ENCODE measurements at places on chromosomes 7 and 10.

GRCh38 chr7:140145709-140146108 is 31.1 kb downstream of the KDM7A start:
- DNase-seq = no peak

- DNase-seq = no peak
Measured at GRCh38 chr7:130432886-130433285, 7.9 kb downstream of the CEP41 start.

DNA sequence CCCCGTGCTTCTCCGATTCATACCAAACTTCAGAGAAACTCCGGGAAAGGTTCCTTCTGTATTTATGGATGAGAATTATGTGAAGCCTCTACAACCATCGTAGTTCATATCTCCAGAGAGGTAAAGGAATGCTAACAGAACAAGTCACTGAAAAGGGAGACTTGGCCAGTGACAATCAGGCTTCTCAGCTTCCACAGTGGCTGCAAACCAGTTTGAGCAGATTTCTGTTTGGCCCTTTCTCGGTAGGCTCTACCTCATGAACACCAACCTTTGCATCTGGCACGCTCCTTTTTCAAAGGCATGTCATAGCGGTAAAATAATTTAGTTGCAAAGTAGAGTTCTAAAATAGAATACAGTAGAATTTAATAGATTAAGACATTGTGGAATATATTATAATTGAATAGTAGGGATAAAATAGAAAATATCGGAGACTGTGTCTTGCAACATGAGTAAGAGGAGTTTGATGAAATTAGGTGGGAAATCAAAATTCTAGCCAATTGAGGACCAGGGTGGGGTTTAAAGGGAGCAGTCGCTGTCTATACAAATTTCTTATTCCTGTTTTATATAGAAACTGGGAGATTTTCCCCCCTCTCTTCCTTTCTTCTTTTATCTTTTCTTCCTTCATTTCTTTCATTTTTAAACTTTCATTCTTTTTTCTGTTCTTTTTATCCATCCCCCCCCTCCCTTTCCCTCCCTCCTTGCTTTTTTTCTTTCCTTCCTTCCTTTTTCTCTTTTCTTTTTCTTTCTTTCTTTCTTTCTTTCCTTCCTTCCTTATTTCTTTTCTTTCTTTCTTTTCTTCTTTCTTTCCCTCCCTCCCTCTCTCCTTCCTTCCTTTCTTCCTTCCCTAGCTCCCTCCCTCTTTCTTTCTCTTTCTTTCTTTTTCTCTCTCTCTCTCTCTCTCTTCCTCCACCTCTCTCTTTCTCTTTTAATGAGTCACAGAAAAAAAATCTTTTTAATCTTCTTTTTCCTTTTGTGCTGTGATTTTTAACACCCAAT is 161.5 kb upstream of the KLF6 start:
- DNase-seq = no peak

DNA sequence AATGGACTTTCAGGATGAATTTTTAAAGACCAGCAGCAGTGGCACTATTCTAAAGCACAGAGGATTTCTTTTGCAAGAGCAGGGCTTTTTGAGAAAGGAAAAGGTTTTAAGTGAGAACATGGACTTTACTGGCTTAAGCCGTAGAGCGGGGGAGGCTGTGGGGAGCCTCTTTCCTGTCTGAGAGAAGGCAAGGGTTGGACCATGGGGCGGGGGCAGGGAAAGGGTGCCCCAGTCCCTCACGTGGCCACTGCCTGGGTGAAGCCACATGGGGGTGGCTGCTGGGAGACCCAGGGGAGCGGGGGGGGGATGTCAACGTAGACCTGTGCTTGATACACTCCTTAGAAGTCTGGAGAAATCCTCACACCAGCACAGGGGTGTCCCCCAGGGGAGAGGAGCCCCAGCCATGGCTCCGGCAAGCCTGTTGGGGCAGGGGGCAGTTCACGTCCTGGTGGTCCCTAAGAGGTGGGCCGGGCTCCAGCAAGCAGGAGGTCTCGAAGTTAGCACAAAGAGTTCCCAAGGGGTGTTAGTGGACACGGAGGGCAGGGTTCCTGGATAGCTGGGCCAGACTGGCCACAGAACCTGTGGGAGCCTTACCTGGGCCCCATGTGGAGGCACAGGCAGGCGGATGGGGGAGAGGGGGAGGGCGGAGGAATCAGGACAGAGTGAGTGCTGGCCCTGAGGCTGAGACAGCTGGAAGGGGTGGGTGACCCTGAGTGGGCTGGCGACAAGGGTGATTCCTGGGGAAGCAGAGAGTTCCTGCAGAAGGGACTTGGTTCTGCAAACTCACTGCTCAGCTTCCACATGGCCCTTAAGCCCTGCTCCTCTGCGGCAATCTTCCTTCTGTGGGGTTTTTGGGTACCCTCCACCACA is 36.9 kb upstream of the ELFN1 start:
- no peak for DNase-seq

- DNase-seq = no peak
Measured at GRCh38 chr10:29181936-29182335, 106.9 kb upstream of the LYZL1 start.

DNA sequence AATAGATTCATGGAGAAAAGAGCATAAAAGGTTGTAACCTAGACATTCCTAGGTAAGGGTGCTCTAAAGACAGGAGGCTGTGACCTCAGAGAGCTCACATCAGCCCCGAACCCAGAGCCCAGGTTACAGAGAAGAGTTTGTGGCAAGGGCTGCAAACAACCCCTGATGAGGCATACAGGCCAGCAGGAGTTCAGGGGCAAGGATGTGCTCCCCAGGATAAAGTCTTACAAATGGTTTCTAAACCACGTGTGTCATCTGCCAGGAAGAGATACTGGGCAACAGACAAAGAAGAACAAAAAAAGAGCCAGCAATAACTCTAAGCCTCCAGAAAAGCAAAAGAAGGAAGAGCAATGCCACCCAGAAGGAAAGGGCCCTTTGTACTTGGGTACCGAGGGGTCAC is 27.7 kb downstream of the NCAPG2 start:
- DNase-seq = no peak

GRCh38 chr10:58638388-58638787 is 125.7 kb downstream of the BICC1 start:
- DNase-seq = no peak

GRCh38 chr10:30992681-30993080 is 39.0 kb downstream of the ZNF438 start:
- DNase-seq = no peak

- no peak for DNase-seq
Measured at GRCh38 chr10:17989908-17990767, 38.4 kb downstream of the SLC39A12 start.

DNA sequence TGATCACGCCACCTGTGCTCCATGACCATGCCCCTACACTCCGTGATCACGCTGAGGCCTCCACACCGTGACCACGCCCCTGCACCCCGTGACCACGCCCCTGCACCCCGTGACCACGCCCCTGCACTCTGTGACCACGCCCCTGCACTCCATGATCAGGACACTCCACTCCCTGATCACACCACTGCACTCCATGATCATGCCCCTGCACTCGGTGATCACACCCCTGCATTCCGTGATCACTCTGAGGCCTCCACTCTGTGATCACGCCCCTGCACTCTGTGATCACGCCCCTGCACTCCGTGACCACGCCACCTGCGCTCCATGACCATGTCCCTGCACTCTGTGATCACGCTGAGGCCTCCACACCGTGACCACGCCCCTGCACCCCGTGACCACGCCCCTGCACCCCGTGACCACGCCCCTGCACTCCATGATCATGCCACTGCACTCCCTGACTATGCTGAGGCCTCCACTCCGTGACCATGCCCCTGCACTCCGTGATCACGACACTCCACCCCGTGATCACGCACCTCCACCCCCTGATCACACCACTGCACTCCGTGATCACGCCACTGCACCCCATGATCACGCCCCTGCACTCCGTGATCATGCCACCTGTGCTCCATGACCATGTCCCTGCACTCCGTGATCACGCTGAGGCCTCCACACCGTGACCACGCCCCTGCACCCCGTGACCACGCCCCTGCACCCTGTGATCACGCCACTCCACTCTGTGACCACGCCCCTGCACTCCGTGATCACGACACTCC is 27.7 kb downstream of the STK32C start:
- DNase-seq = no peak

DNA sequence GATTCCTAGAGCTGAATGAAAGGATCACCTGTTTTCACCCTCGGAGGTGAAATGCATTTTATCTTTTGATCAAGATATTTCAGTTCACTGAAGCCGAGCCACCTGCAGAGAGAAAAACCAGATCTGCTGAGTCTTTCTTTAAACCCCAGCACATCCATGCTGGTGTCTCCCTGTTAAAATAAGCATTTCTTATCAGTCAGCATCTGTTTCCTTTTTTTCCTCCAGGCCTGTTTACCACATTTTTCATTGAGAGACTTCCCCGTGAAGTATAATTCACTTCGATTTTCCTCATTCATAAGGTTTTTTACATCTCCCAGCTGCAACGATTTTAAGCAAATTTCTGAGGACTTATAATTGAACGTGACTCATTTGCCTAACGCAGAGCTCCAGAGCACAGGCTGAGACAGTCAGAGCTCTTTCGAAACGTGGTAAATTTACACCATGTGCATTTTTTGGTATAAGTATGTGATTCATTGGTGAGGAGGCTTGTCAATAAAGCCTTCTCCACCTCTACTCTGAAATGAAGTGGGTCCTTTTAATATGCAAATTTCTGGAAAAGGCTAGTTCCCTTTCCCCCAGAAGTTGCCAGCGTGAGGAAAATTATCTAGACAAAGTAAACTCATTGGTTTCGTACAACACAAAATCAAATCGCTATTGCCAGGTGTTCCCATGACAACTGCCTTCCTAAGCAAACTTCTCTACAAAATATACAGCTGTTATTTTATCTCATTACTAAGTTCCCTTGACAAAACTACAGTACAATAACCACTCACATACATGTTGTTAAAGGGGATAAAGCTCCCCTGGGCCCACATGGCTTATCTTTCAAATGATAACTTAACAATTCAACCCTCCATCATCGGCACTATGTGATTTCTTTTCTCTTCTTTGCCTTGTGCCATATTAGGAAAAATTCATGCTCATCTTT is 374.8 kb upstream of the AKR1E2 start:
- no peak for DNase-seq

- no peak for DNase-seq
Measured at GRCh38 chr7:97174303-97174702, 56.8 kb downstream of the SDHAF3 start.

DNA sequence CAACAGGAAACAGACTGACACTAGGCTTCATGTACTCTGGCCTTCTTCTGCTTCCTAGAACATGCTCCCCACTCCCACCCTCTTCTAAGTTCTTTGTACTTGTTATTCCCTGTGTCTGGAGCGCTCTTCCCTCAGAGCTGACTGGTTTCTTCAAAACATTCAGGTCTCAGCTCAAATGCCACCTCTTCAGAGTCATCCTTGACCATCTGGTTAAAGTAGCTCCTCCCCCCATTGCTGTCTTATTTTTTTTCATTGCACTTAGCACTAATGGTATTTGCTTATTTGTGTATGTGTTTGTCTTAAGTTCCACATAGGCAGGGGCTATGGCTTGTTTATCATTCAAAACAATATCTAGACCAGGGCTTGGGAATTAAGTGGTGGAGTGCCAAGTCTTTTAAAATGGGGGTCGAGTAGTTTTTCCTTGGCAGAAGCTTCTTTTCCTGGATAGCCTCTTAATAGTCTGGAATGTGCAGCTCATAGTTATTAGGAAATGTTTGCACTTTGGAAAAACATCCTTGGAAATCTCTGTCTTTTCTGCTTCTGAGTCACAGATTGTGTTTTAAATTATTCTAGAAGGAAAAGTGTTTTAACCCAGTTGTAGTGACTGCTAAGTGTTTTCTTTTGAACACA is 60.0 kb downstream of the RALA start:
- no peak for DNase-seq

- DNase-seq = no peak
Measured at GRCh38 chr7:141071855-141072547, 1.9 kb upstream of the TMEM178B start.

DNA sequence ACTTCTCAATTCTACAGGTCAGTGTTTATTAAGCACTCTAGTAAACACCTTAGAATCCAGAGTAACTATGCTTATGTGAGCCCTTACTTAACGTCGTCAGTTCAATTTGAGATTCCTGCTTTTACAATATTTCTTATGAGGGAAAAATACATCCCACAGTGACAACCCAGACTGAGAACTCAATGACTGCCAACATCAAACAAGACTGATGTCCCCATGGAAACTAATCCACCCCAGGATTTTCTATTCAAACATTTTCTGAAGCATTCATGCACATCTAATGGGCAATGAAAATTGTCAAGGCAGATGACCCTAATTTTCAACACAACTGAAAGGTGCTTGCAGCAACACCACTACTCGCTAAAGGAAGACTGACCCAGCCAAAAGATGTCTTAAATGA is 67.0 kb downstream of the ATE1 start:
- no peak for DNase-seq

DNA sequence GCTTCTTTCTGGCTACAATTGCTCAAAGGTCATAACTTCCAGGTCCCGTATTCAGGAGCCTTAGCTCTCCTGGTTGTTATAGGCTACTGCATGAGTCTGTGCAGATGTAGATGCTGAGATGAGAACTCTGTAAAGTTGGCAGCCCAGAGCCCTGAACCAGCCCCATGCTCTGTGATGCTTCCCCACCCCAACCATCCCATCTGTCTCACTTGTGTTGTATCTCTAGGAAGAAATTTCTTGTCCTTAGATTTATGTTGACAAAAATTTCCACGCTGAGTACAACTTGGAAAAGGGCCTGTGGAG is 61.2 kb upstream of the EEPD1 start:
- DNase-seq = no peak

- no peak for DNase-seq
Measured at GRCh38 chr7:94388540-94388939, 6.2 kb upstream of the COL1A2 start.

DNA sequence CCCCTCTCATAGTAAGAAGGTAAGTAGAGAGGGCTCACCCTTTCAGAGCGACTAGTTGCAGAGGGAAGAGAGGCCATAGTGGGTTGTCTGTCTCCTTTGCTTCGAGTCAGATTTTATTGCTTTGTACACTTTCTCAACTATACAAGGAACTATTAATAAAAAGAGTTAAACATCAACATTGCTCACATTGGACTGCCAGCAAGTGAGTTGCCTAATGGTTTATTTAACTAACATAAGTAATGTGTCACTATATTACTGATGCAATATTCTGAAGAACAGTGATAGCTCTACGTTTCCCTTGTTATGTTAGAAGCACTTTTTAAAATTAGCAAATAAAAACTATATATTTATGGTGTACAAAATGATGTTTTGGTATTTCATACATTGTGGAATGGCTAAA is 451.0 kb downstream of the GRM8 start:
- no peak for DNase-seq

- DNase-seq = no peak
Measured at GRCh38 chr10:13669182-13669855, 82.6 kb downstream of the PRPF18 start.

DNA sequence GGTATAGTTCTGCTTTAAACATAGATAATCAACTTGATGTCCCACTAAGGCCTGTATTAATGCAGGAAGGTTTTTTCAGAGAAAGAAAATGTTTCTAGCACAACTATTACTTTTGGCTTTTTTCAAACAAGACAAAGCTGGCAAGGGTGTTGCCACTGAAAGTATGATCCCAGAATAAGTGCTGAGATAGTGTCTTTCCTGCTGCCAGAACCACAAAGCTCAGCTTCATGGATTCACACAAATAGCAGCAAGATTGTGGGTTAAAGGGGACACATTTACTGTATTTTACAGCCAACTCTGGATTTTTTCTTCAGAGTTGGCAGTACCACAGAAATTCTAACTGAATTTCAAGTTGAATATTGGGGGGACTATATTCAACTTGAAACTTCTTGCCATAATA is 4.3 kb downstream of the NCOA4 start:
- no peak for DNase-seq

- DNase-seq = no peak
Measured at GRCh38 chr7:121303422-121304101, 25.2 kb upstream of the WNT16 start.

Measured in stimulated activated CD8-positive, alpha-beta memory T cell treated with anti-CD3 and anti-CD28 coated beads, Interleukin-4, amount 100 ng/mL, for 1 hour (primary cell).